ENCODE measurements at places on chromosomes 6 and 20.

DNA sequence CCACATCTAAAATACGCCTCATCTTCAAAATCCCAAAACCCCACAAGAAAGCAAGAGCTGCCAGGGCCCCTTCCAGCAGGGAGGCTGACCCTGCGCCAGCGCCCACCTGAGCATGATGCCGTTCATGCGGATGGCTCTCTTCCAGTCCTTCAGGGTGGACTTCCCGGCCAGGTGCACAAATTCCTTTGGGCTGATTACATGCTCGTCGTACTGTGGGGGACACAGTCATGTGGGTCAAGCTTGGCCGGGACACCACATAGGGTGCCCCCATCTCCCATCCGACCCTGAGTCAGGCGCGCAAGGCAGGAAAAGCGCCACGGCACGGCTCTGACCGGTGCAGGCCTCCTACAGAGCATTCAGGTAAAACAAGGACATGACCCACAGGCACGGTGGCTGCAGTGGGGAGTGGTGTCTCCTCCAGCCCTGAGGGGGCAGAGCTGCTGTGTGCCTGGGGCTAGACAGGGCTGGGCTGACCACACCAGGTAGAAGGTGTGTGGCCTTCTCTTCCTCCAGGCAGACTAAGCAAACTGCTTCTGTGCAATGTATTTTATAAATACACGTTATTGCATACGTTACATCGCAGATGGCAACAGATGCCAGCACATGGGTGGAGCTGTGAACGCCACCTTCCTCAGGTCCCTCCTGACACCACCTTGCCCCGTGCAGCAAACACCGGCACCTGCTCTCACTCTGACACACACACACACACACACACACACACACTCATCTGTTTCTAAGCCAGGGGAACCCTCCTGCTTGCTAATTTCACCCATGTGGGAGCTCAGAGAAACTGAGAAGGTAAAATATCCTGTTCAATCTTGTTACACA is 23.8 kb upstream of the HELZ2 start:
- DNase-seq, result no peak

DNA sequence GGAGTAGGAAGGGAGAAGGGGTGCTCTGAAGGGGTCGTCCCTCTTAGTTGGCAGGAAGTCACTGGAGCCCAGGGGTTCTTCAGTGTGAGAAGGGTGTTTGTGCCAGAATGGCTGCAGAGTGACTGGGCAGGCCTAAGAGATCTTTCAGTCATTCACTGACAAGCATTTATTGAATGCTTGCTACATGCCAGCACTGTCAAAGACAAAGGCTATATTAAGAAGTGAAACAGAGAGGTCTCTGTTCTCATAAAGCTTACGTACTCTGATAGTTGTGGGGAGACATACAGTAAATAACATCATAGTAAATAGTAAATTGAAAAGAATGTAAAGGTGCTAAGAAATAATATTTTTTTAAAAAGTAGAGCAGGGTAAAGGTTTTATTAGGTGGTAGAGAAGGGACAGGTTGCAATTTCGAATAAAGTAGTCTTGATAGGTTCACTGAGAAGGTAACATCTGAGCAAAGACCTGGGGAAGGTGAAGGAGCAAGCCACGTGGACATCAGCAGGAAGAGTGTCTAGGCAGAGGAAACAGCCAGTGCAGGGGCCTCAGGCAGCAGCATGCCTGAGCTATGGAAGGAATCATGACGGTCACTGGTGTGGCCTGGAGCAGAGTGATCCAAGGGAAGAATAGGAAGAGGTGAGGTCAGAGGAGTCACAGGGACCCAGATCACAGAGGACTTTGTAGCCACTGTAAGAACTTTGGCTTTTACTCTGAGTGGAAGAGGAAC is 36.3 kb upstream of the RNF8 start:
- no peak for DNase-seq

DNA sequence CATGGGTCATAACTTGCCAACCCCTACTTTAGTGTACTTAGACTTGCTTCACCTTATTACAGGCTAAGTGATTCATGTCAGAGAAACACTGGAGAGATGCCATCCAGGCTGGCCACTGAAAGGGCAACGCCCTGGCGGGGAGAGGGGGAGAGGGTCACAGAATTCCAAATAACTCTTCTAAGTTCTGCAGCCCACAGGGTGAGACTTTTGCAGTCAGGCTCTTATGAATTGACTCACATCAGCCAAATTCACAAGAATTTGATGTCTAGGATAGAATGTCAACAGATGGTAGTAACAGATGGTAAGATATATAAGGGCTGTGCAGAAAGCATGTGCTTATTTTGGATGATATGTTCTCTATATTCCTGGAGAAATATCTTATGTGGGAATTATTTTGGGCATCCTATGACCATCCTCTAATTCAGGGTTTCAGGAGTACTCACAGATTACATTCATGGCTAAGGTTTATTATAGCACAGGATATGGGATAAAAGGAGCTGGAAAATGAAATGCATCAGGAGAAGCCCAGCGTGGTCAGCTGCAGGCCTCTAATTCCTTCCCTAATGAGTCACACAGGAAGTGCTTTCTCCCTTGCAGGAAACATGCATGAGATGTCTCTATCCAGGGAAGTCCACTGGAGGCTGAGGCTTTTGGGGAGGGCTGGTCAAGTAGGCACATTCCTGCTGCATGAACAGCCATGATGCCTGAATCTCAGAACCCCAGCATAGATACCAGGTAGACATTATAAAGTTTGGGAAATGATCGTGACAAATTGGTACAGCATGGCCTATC is 58.7 kb upstream of the RIN2 start:
- peak; percentile 71 for DNase-seq

GRCh38 chr20:16243470-16243869 is 329.8 kb downstream of the KIF16B start:
- no peak for DNase-seq

- no peak for DNase-seq
Measured at GRCh38 chr6:55902796-55903195, 27.4 kb upstream of the BMP5 start.

DNA sequence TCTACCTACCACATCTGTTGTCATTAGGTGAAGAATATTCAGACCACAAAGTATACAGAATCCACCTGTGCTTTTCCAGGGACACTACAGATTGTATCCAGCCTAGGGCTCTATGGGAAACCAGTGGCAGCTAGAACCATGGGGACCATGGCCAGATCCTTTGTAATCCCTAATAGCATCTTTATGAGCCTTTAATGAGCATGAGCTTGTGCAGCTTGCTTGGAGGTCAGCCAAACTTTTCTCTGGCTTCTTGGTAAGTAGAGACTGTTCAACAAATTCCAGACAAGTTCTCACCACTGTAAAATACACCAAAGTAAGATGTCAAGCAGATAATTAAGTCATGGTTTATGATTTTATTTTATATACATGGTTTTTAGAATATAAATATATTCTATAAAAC is 301.6 kb upstream of the ADGRB3 start:
- DNase-seq, result no peak

DNA sequence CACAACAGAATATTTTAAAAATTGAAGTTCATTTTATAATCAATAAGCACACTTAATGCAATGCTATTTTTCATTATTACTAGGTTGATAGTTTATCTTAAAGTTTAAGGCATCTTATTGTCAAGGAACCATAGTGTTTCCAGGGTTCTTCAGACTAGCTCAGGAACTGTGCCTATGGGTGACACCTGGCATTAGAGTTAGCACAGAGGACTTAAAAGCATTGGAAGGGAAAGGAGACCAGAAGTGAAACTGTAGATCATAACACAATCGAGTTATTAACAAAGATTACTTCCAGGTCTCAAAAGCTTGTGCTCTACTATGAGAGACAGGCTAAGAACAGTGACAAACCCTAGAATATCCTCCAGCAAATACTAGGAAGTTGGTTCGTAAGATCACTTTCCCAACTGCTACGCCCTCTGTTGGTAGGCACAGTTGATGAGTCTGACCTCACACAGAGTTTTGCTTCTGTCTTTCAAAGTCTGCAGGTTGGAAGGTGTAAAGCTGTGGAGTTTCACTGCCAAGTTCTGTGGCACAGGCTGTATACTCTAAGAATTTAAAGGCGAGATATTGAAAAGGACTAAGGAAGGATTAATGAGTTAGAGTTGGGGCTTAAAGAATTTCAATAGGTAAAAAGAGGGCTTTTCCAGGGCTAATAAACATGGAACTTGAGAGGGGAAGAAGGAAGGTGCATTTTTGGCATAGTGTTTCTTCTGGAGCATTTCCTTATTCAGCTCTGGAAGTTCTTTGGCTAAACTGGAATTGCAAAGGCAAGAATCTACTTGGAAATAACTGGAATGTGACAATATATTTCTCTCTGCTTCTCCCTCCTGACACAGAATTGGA is 531.3 kb upstream of the JAG1 start:
- DNase-seq, result peak; percentile 69

DNA sequence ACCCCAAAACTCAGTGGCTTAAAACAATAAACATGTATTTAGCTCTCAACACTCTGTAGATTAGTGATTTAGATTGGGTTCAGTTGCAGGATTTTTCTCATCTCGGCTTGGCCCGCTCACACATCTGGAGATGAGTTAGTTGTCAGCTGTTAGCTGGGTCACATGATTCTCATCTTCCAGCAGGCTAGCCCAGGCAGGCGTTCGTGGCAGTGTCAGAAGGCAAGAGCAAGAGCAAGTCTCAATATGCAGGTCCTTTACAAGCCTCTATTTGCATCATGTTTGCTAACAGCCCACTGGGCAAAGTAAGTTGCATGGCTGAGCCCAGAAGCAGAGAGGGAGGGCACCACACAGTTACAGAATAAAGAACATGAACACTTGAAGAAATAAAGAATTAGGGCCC is 83.6 kb upstream of the MYLIP start:
- DNase-seq, result peak; percentile 57

GRCh38 chr6:125129354-125129753 is 24.2 kb upstream of the TPD52L1 start:
- no peak for DNase-seq

GRCh38 chr6:148711833-148712654 is 34.8 kb upstream of the UST start:
- peak; percentile 34 for DNase-seq
